ENCODE measurements at places on chromosomes 13 and 19.

DNA sequence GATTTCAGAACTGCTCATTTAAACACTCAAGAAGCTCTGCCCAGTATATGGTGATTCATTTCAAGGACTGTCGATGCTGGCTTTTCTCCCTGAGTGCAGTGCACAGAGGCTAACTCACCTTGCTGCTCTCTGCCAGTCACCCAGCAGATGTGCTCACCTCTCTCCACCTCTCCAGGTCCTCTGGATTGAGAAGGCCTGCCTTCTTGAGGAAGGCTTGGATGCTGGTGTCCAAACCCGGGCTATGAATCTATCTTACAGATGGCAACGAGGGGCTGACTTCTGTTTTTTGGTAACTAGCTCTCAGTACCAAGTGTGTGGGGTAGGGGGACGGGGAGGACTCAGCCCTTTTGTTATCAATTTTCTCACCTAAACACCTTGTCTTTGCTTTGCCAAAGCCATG is 47.6 kb downstream of the TEX29 start:
- H3K27me3 ChIP-seq: no peaks in the 10 kb centered on the region
- no peaks in the 10 kb centered on the region for H3K36me3 ChIP-seq
- no peaks in the 10 kb centered on the region for H3K4me1 ChIP-seq
- no peak overlapping the region for H3K27ac ChIP-seq
- no peak overlapping the region for H3K4me3 ChIP-seq

GRCh38 chr19:44574186-44574950 is 39.0 kb upstream of the IGSF23 start:
- no peak for DNase-seq
- H3K36me3 ChIP-seq: no peaks in the 10 kb centered on the region
- H3K27ac ChIP-seq: no peak overlapping the region
- H3K27me3 ChIP-seq: no peaks in the 10 kb centered on the region

- H3K36me3 ChIP-seq: no peaks in the 10 kb centered on the region
- no peak for DNase-seq
- H3K27ac ChIP-seq: no peak overlapping the region
- H3K4me1 ChIP-seq: no peaks in the 10 kb centered on the region
- H3K4me3 ChIP-seq: no peak overlapping the region
These were observed 323.8 kb downstream of the LMO7 start for GRCh38 chr13:75959861-75960481.

GRCh38 chr19:16368385-16369305 is 44.0 kb downstream of the KLF2 start:
- peak overlapping the region; percentile 16 for H3K4me3 ChIP-seq
- H3K27ac ChIP-seq: peak overlapping the region; percentile 70
- peaks cover 80% of the 10 kb centered on the region for H3K4me1 ChIP-seq

GRCh38 chr13:35496006-35496405 is 19.5 kb upstream of the MAB21L1 start:
- H3K36me3 ChIP-seq: no peaks in the 10 kb centered on the region
- no peaks in the 10 kb centered on the region for H3K4me1 ChIP-seq
- H3K4me3 ChIP-seq: no peak overlapping the region
- no peak overlapping the region for H3K27ac ChIP-seq
- no peak for DNase-seq
- no peaks in the 10 kb centered on the region for H3K27me3 ChIP-seq

DNA sequence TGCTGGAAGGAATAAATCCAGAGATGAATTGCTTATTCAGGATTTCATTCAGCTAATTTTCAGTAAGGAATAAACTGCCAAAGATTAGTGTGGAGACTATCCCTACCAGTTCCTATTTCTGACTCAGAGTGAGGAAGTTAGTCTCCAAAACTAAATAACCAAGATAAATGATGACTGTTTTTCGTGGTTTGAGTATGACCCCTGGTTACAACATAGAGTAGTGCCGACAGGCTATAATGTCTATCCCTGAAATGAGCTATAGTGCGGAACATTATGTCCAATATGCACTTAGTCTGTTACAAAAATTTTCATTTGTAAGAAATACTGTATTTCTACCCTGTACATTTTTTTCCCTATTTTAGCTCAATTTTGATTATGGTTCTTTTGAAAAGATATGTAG is 51.4 kb downstream of the NBEA start:
- H3K27me3 ChIP-seq: no peaks in the 10 kb centered on the region
- no peak for DNase-seq
- no peak overlapping the region for H3K4me3 ChIP-seq
- H3K36me3 ChIP-seq: no peaks in the 10 kb centered on the region

GRCh38 chr13:40452741-40453334 is 213.6 kb downstream of the FOXO1 start:
- no peak overlapping the region for H3K27ac ChIP-seq
- no peaks in the 10 kb centered on the region for H3K36me3 ChIP-seq
- no peaks in the 10 kb centered on the region for H3K27me3 ChIP-seq
- H3K4me3 ChIP-seq: no peak overlapping the region
- DNase-seq: no peak

DNA sequence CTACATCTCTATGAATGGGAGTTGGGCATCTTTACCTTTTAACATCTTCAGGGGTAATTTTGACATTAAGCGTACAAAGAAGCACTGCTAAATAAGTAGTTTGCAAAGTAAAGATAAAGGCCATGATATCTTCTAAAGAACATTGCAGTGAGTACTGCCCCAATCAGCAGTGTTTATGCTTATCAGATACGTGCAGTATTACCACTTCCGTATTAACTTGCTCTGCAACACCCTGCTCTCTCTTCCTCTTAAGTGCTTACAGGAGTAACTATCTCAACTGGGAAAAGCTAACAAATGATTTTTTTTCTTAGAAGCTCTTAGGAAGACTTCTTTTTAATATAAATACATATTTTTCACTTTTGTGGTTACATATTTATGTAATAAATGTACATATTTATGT is 793.7 kb upstream of the SLC10A2 start:
- H3K27ac ChIP-seq: no peak overlapping the region
- no peaks in the 10 kb centered on the region for H3K36me3 ChIP-seq
- no peaks in the 10 kb centered on the region for H3K27me3 ChIP-seq
- H3K4me1 ChIP-seq: no peaks in the 10 kb centered on the region
- peak; percentile 9 for DNase-seq

All from thymus (tissue), 14 donors.